Activated naive CD4-positive, alpha-beta T cell (primary cell): ENCODE measurements at places on chromosomes 1 and 21.

DNA sequence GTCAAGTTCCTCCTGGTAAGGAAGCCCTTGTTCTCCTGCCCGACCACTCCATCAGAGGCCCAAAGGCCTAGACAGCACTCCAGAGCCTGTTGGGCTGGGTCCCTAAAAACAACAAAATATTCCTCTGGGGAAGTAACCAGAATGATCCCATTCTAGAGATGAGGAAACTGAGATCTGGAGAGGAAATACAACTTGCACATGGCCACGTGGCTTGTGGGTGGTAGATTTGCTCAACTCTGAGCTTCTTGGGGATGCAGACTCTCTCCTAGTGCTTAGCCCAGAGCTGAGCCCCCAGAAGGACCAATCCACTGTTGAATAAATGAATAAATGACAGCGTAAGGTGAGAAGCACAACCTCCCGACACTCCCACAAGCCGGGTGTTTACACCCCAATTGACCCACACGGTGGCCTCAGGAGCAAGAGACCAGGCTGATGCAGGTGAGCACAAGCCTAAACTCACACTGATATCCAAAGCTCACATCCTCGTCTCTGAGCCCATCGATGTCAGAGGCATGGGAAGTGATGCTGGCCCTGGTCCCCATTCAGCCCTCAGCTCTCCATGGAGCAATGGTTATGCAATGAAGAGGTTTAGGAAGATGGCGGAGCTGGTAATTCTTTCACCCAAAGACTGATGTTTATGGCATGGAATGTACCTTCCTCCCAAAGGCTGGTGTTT lies 172.5 kb upstream of the EDN2 start:
- no peak for DNase-seq

DNA sequence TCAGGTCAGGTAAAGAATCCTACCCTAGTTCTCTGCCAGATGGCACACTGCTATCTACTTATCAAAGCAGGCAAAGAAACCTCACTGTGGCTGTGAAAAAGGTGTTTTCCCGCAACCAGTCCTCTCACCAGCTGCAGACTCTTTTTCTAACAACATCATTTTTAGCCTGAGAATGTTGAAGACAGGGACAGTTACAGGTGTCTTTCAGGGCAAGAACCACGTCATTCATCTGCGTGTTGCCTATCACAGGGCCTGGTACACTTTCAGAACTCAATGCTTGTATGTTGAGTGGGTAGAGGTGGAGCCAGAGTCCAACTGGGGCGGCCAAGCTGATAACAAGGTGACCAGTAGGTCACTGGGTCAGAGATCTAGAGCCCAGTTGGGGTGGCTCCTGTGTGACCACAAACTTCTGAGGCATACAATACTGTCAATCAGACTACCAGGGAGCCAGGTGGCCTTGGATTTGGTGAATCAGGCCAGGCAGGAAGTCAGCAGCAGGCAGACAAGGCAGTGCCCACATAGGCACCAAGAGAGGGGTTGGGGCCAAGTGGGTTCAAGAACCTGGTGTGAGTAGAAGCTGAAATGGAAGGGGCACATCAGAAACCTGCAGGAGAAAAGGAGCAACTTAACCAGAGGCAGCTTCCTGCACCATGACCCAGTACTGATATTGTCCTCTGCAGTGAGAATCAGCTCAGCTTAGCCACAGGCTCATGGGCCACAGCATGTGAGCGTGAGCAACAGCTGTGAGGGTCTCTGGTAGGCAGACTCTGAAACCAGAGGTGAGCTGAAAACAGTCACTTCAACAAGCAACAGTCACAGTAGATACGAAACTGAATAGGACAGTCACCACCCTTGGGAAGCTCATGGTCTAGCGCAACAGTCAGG lies 123.6 kb downstream of the DTL start:
- DNase-seq = no peak

DNA sequence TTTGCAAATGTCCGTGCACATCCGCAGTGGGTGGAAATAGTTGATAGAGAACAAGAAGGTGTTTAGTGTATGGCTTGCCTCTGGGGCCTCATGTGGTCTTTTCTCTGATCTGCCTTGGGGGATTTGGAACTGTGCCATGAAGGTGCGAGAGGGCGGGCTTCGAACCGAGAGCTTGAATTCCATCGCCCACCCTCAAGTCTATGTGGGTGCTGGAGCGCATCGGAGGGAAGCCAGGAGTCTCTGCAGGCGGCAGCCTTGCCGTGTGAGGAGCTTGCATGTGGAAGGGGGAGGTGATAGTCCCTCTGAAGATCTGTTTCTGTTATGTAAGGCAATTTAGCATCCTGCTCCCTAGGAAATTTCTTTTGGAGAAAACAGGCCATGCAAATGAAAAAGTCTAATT lies 119.6 kb downstream of the HUNK start:
- DNase-seq = no peak

GRCh38 chr1:84060781-84061180 lies 61.8 kb upstream of the TTLL7 start:
- DNase-seq = no peak

DNA sequence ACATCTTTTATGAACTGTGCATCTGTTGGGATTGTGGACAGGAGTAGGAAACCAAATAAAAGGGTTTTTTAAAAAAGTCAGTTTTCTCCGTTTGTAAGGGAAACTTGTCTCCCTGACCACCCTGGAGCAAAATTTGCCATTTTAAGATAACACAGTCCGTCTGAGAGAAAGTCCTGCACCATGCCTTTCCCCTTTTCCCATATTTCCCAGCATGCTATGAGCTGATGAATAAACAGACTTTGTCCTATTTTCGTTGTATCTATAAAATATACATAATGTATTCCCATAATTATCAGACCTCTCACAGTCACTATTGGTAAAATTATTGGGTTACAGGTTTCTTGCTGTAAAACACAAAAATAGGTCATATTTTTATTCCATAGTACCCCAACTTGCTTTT lies 1.7 kb upstream of the AKT3 start:
- DNase-seq = no peak

GRCh38 chr1:159468321-159468720 lies 28.8 kb downstream of the OR10J1 start:
- DNase-seq = no peak

DNA sequence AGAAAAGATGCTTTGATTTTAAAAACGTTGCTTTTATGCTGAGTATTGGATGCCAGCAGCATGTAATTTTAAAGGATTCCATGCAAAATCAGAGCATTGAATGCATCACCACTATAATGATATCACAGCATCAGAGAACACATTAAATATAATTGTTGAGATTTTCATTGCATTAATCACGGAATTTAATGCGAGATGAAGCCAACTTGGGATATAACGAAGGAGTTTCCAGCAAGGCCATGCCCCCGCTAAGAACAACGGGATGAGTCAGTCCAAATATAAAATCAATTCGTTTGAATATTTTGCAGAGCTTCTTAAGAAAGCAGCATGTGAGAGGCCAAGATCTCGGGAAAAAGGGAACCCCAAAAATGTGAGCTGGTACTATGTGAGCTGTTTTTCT lies 423.4 kb upstream of the CHRM3 start:
- DNase-seq = no peak

GRCh38 chr1:54356680-54357147 lies 49.5 kb downstream of the SSBP3 start:
- DNase-seq = peak; percentile 11

DNA sequence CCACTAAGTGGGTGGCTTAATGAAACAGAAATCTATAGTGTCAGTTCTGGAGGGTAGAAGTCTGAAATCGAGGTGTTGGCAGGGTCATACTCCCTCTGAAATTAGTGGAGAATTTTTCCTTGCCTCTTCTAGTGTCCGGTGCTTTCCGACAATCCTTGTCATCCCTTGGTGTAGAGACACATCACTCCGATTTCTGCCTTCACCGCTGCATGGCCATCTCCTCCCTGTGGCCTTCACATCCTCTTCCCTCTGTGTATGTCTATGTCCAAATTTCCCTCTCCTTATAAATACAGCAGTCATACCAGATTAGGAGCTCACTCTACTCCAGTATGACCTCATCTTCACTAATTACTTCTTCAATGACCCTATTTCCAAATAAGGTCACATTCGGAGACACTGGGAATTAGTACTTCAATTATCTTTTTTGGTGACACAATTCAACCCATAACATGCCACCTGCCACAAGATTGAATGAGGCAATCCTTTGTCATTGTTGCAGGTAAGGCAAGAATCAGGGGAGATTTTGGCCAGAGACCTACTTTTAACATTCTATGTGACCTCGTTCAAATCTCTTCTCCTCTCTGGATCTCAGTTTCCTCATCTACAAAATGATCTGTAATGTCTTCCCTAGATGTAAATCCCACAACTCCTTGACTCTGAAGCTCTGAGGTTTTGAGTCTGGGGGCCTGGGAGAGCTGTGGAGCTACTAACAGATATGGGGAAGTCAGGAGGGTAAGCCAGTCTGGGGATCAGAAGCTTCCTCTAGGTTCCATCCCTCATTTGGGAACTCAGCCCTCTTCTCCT lies 16.1 kb downstream of the NAV1 start:
- no peak for DNase-seq

DNA sequence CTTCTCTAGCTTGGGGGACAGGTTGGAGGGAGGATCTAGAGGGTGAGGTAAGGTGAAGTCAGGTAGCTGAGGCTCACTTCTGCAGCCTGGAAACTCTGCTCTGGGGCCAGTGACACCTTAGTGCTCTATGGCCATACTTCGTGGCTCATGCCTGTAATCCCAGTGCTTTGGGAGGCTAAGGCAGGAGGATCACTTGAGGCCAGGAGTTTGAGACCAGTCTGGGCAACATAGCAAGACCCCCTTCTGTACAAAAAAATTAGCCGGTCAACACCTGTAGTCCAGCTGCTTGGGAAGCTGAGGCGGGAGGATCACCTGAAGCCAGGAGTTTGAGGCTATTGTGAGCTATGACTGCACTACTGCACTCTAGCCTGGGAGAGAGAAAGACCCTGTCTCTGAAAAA lies 5.8 kb downstream of the LMNA start:
- no peak for DNase-seq

DNA sequence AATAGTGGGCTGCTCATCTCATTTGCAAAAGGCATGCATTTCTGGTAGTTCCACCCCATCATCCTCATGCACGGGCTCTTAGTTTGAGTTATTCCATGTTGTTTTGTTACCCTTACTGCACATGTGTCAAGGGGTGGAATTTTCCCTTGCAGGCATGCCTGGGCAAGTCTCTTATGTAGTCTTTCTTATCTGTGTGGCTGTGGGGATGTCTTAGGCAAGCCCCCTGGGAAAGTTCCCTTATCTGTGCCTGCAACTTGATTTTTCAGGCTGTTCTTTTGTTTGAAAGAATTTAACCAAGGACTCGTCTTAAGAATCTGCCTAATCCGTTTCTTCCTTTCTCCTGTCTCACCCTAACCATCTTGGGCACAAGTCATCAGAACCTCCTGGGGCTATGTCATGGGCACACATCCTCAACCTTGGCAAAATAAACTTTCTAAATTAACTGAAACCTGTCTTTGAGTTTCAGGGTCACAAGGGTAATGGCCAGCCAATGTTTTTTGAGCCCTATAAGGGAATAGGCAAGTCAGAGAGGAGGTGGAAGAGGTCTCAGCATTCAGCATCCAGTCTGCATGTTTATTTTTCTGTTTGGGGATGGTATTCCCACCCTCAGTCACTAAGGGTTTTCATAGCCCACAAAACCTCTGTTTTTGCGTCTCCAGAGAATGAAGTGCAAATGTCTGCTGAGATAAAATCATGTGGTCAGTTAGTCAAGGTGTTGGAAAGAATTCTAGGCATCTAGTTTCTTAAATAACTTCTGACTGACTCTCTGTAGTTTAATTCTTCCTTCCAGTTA lies 579.7 kb downstream of the PLA2G4A start:
- no peak for DNase-seq

- DNase-seq = no peak
Measured at GRCh38 chr1:28308750-28309149, 20.1 kb upstream of the MED18 start.

DNA sequence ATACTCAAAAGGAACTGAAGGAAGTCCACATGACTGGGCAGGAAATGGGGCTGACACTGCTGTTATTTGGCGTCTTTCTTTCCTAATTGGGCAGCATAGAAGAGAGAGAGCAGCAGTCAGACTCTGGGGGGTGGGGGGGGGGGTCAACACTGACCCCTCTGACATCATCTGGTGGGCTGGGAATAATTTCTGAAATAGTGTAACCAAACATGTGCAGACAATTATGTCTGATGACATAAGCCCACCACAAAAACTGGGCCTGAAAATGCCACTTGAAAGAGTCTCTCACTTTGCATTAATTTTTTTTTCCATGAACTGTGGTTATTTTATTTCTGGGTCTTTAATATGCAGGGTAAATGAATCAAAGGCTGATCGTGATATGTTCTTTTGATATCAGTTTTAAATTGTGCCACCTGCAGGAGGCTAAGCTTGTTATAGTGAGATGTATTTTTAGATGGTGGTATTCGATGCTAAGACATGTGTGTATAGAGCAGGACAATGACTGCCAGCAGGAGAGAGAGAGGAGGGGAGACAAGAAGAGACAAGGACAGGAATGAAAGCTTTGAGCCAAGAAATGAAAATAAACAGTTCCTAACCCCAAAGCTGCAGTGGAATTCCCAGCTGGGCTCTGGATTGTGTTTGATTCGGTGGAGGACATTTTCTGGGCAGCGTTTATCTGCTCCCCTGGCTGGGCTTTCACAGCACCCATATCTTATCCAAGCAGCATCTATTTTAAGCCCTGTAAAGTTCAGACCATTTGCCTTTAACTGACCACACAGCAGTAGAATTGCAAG lies 264.7 kb downstream of the PBX1 start:
- DNase-seq = no peak

- DNase-seq = no peak
Measured at GRCh38 chr1:216612291-216612690, 110.9 kb downstream of the ESRRG start.

- DNase-seq = peak; percentile 30
Measured at GRCh38 chr1:111221633-111222291, 5.8 kb upstream of the CHI3L2 start.

GRCh38 chr1:214318356-214318755 lies 37.4 kb downstream of the SMYD2 start:
- DNase-seq = no peak

- DNase-seq = no peak
Measured at GRCh38 chr1:86548839-86549238, 2.0 kb downstream of the CLCA4 start.

DNA sequence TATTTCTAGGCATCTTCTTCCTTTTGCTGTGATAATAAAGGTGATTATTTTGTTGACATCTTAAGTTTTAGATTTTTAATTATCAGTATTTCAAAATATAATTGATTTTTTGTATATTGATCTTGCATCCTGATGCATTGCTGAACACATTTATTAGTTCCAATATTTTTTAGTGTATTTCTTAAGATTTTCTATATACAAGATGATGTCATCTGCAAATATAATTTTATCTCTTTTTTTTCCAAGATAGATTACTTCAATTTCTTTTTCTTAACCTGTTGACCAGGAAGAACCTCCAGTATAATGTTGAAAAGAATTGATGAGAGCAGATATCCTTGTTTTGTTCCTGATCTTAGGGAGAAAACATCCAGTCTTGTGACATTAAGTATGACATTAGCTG lies 54.8 kb upstream of the LRRN2 start:
- no peak for DNase-seq

- no peak for DNase-seq
Measured at GRCh38 chr1:218496561-218496960, 151.4 kb downstream of the TGFB2 start.

DNA sequence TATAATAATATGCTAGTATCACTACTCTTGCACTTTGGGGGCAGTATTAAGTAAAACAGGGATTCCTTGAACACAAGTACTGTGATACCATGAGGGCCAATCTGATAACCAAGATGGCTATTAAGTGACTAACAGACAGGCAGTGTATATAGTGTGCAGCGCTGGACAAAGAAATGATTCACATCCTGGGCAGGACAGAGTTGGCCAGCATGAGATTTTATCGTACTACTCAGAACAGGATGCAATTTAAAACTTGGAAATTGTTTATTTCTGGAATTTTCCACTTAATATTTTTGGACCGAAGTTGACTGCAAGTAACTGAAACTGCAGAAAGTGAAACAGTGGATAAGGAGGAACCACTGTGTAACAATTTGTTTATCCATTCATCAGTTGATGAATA lies 74.6 kb downstream of the DNTTIP2 start:
- no peak for DNase-seq
